Endothelial cell (in vitro differentiated cells): ENCODE measurements at places on chromosomes 2 and 18. TPM values are rescaled to one million over a fixed set of nuclear protein-coding genes. Genes with fewer than 3 reads are reported as not detected.
A peak's percentile ranks its signal among the peaks of the same experiment; 100 is the strongest.

CD28 gene
- total RNA-seq, result not detected

TRPM8 gene
- total RNA-seq, result not detected

DNA sequence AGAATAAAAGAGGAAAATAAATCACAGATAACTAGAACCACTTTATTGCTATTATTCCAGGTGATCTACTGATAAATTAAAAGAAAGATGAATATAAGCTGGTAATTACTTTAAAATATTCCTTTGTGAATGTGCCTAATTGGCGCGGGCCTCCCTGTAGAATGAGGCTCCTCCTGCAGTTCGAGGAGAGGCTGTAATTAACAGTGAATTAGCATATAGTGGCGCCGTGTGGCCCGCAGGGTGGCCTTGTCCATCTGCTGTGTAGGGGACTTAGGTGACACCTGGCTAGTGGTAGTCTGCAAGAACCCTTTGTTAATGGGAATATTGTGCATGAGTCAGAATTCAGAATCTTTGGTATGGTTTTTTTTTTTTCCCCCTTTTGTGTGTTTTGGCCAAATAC is 119.8 kb downstream of the AGAP1 start:
- DNase-seq, result no peak
- no peaks in the 10 kb centered on the region for H3K4me1 ChIP-seq
- no peaks in the 10 kb centered on the region for H3K36me3 ChIP-seq
- peaks cover 2% of the 10 kb centered on the region for H3K27me3 ChIP-seq

GRCh38 chr2:74291886-74292621 is 51.2 kb downstream of the SLC4A5 start:
- no peak overlapping the region for H3K27ac ChIP-seq
- H3K36me3 ChIP-seq, result peaks cover 3% of the 10 kb centered on the region
- DNase-seq, result no peak
- H3K27me3 ChIP-seq, result no peaks in the 10 kb centered on the region
- peaks cover 11% of the 10 kb centered on the region for H3K4me1 ChIP-seq

DNA sequence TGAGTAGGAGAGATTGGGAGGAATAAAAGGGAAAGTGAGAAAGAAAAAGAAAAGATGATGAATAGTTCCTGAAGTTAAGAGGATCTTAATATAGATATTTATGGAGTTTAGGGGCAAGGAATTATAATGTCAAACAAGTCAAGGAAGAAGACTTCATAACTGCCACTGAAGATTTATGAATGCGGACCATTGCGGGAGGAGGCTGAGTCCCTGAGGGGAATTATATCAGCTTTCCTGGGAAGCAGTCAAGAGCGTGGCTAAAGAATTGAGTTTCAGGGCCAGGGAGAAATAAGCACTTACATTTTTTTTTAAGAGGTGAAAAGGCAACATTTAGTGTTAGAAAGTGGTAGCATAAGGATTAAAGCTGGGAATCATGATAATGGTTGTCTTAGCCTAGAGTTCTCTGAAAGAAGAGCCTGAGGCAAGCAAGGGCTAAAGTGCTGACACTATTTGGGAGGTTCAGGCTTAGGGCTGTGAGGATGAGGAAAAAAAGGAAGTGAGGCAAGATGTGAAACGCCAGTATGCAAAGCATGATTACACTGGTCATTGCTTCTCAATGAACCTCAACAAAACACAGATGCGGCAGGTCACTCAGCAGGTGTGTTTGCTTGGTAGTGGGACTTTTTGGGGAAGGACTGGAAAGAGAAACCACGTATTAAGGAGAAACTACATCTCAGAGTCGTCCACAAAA is 217.1 kb downstream of the SLC4A3 start:
- H3K4me3 ChIP-seq, result no peak overlapping the region
- H3K36me3 ChIP-seq, result no peaks in the 10 kb centered on the region
- no peaks in the 10 kb centered on the region for H3K27me3 ChIP-seq
- no peaks in the 10 kb centered on the region for H3K4me1 ChIP-seq

- no peak overlapping the region for H3K27ac ChIP-seq
- H3K27me3 ChIP-seq, result peaks cover 1% of the 10 kb centered on the region
Measured at GRCh38 chr2:158894078-158894477, 74.4 kb upstream of the TANC1 start.

DNA sequence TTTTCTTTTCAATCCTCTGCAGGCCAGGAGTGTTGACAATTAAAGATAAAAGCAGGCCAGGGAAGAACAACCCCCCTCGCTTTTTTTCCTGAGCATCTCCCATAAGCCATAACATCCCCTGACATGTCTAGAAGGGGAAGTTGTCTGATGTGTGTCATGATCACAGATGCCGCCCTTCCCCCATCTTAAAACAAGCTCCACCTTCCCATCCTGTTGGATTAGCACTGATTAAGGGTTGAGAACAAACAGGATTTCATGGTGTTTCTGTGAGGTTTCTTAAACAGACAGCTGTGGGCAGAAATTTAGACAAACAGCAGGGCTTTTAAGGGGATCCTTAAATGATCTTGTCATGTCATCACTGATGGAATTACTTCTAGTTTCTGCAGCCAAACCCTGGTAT is 59.4 kb upstream of the UPP2 start:
- H3K27ac ChIP-seq, result peak overlapping the region; percentile 88
- no peaks in the 10 kb centered on the region for H3K27me3 ChIP-seq
- no peak overlapping the region for H3K4me3 ChIP-seq
- no peak for DNase-seq

DNA sequence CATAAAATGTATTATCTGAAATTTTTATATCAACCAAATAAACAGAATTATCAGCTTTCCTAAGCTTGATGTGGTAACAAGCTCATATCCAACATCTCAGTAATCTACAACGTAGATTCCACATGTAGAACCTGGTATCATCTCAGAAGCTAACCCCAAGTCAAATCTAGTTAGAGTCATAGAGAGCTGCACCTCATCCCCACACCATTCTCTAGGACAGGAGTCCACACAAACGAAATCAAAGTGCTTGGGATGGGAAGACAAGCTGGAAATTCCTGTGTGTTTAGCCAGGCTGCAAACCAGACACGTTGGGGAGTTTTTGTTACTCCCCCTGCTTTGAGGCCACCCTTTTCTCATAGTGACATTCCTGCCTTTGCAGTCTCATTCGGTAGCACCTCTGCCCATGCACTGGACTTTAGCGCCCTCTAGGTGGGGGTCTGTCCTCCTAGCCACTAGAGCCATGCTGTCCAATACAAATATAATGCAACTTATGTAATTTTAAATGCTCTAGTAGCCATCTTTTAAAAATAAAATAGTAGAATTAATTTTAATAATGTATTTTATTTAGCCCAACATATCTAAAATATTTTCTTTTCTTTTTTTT is 28.1 kb upstream of the SATB2 start:
- no peaks in the 10 kb centered on the region for H3K36me3 ChIP-seq
- no peaks in the 10 kb centered on the region for H3K27me3 ChIP-seq
- no peak overlapping the region for H3K27ac ChIP-seq
- no peaks in the 10 kb centered on the region for H3K4me1 ChIP-seq
- DNase-seq, result peak; percentile 79
- H3K4me3 ChIP-seq, result no peak overlapping the region

- H3K4me3 ChIP-seq, result no peak overlapping the region
- H3K27me3 ChIP-seq, result peaks cover 2% of the 10 kb centered on the region
- H3K4me1 ChIP-seq, result peaks cover 4% of the 10 kb centered on the region
- H3K36me3 ChIP-seq, result peaks cover 16% of the 10 kb centered on the region
Measured at GRCh38 chr2:165594935-165595255, 125.4 kb downstream of the CSRNP3 start.

DNA sequence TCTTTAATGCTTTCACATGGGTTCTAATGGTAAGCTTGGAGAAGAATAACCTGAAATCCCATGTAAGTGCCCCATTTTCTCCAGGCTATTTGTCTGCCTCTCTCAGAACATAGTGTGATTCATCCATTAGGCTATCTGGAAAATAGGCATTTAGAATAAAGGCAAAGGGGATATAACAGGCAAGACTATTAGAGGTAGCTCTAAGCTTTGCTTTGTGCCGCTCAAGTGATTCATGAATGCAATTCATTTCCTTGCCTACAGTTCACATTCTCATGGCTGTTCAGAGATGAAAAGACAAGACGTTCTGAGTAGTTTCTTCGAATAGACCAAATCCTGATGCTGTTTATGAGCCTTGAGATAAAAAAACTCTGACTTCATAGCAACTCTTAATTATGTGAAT is 101.7 kb downstream of the ANKRD44 start:
- H3K4me3 ChIP-seq, result no peak overlapping the region
- H3K36me3 ChIP-seq, result no peaks in the 10 kb centered on the region
- DNase-seq, result no peak
- H3K27me3 ChIP-seq, result peaks cover 6% of the 10 kb centered on the region
- H3K27ac ChIP-seq, result no peak overlapping the region
- H3K4me1 ChIP-seq, result peaks cover 33% of the 10 kb centered on the region

- peak overlapping the region; percentile 82 for H3K27ac ChIP-seq
- H3K4me3 ChIP-seq, result peak overlapping the region; percentile 99
- peaks cover 42% of the 10 kb centered on the region for H3K36me3 ChIP-seq
- no peak for DNase-seq
- peaks cover 29% of the 10 kb centered on the region for H3K4me1 ChIP-seq
Measured at GRCh38 chr2:240585101-240585500, 1.4 kb upstream of the CAPN10 start.
